Activated naive CD8-positive, alpha-beta T cell treated with anti-CD3 and anti-CD28 coated beads, Interleukin-2, amount 10 ng/mL, durations not matched to agents 7 days and 5 days (primary cell): ENCODE measurements at places on chromosomes 5 and 9.

DNA sequence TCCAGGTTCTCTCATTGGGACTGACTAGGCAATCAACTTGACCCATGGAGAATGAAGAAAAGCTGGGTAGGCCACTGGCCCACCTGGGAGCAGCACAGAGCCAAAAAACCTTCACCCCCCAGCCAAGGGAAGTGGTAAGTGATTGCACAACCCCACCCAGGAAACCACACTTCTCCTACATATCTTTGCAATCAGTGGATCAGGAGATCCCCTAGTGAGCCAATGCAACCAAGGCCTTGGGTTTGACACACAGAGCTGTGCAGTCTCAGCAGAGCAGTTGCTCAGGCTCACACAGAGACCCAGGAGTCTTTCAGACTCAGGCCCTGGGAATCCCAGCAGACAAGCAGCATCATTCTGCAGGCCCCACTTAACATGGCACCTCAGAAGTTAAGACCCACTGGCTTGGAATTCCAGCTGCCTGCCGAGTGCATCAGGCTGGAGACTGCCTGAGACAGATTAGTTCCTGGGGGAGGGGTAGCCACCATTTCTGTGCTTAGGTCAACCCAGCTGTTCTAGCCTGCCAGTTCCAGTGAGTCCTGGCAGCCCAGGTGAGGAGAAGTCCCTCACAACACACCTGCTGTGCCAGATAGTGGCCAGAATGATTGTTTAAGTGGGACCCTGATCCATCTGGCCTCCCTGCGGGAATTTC is 136.4 kb downstream of the SAXO1 start:
- DNase-seq: no peak

- DNase-seq: no peak
Observed at GRCh38 chr5:33043343-33043997, 332.3 kb downstream of the NPR3 start.

GRCh38 chr9:36901528-36901927 is 132.5 kb downstream of the PAX5 start:
- DNase-seq: no peak

GRCh38 chr5:38532165-38532669 is 24.2 kb downstream of the LIFR start:
- DNase-seq: no peak

DNA sequence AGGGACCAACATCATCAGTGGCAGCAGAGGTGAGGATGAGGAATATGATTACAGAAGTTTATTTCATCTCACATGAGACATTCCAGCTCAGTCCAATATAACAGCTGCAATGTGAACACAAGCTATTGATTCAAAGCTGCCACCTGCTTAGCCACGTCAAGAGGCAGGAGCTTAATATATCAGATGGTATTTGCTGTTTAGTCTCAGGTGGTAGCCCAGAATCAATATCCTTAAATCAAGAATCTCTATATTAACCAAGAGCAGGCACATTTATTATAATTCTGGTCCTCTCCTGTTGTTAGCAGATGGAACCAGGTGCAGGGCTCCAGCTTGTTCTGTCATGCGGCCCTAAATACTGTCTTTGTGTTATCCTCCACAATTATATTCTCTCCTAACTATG is 431.6 kb downstream of the ICE1 start:
- no peak for DNase-seq

GRCh38 chr5:81789033-81789432 is 38.1 kb upstream of the SSBP2 start:
- no peak for DNase-seq

DNA sequence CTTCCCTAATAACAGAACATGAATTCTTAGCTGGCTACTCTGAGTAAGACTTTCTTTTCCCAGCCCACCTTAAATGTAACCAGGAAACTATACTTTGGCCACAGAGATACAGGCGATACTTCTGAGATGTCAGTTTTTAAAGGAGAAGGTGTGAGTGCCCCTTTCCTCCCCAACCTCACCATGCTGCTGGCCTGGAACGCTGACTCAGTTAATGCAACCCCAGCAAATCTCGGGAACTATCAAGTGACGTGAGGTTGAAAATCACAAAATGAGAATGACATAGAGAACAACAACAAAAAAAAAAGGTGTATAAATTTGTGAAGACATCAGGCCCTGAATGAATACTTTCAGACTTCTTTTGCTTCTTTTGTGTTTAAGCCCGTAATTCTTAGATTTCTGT is 13.7 kb downstream of the ZNF484 start:
- DNase-seq: no peak

- DNase-seq: no peak
Observed at GRCh38 chr5:108387758-108388157, 5.9 kb upstream of the FBXL17 start.

DNA sequence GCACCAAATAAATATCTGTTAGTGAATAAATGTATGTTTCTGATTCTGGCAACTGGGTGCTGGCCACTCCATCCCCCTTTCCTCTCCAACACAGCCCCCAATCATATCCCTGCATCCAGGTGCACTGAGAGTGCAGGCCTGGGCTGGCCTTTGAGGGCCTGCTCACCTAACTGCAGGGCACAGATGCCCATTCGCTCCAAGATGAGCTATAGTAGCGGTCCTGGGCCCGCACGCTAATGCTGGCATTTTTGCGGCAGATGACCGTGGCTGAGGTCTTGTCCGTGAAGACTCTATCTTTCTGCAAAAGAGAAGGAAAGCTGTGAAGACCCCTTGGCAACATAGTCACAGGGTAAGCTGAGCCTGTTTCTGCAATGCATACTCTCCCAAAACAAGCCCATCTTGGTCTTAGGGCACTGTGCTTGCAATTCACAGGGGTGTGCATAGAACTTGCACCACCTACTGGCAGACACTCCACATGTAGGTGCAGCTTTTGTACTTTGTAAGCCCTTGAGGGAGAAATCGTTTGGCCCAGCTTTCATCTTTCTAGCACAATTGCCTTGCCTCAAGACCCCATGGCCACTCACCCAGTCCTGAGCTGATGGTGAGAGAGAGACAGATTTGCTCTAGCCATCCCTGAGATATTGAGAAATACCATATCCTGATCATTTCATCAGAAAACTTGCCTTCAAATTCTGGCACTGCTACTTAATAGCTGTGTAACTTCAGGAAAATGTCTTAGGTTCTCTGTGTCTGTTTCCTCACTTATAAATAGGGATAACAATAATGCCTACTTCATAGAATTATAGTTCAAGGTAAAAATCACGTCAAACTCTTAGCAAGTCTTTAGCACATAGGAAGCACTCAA is 13.5 kb downstream of the IL12B start:
- no peak for DNase-seq

GRCh38 chr9:88949425-88949824 is 41.8 kb upstream of the S1PR3 start:
- DNase-seq: no peak

DNA sequence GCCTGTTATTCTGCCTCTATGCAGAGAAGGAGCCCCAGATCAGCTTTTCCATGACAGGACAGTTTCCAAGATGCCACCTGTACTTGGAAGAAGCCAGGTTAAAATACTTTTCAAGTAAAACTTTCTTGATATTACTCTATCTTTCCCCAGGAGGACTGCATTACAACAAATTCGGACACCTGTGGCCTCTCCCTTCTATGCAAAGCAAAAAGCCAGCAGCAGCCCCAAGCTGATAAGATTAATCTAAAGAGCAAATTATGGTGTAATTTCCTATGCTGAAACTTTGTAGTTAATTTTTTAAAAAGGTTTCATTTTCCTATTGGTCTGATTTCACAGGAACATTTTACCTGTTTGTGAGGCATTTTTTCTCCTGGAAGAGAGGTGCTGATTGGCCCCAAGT is 301 bp upstream of the IL4 start:
- no peak for DNase-seq

DNA sequence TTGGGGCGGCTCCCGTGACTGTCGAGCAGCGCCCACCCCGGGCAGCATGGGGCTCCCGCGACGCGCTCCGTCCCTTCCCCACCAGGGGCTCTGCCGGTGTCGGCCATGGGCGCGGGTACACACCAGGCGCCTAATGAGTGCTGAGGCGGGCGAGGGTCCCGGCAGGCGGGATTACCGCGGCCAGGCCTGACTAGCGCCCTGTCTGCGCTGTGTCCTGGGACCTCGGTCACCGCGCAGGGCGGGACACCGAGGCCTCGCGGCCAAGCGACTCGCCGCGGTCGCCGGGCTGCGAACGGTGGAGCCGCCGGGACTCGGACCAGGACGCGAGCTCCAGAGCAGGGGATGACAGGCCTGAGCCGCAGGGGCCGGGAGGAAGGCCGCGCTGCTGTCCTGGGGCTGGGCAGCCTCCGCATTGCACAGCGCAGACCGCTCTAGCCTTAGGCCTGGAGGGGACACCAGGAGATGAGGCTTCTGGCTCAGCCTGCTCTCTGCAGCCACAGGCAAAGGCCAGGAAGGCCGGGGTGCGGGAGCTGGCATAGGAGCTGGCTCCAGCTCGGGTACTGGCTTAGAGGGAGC is 14.1 kb downstream of the LCN10 start:
- peak; percentile 57 for DNase-seq

- no peak for DNase-seq
Observed at GRCh38 chr9:110911659-110912418, 126.4 kb downstream of the LPAR1 start.

DNA sequence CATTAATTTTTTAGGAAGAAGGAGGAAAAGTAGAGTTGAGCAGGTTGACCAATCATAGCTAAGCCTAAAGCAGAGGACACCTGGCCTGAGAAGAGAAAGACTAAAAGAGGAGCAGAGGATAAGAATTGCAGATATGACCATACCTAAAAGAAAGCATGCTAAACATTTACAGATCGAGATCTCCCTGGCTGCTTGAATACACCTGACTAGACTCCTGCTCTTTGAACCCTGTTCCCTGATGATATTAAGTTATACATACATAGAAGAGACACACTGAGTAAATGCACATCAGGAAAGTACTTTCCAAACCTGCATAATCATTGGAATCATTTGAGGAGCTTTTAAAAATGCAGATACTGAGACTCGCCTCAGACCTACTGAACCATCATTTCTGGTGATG is 232.3 kb upstream of the ELL2 start:
- DNase-seq: no peak

DNA sequence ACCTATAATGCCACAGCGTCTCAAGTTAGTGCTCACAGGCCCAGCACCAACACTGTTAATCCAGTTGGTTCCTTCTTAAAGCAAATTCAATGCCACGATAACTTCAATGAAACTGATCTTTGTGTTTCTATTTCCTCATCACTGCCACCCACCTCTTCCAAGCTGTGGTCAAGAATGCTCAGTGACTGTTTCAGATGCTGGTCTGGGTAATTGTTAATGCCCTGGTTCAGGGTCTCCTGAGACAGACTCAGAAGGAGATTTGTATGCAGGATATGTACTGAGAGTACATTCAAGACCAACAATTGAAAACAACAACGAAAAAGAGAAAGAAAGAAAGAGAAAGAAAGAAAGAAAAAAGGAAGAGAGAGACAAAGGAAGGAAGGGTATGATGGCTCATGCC is 505.3 kb downstream of the TLE4 start:
- no peak for DNase-seq

DNA sequence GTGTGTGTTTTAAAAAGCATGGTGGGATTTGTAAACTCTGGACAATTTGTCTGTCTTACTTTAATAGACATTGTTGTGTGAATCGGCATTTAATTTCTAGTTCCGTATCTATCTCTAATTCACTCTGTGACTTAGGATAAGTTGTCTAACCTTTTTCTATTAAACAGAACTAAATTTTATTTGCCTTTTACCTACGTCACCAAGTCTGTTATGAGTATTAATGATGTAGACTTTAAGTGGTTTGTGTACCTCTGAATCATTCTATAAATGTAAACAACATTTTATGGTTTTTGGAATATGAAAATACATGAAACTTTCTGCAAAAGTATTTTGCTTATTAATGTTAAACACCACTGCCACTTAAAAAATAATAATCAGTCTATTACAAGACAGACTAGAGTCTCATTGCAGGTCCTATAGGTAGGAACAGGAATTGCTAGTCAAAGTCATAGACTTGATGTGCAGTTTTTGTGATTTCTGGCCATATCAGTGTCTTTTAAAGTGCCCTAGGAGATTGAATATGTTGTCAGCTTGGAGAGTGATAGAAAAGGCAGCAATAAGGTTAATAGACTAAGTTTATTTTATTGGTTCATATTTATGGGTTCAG is 5.6 kb downstream of the RBM27 start:
- DNase-seq: no peak

DNA sequence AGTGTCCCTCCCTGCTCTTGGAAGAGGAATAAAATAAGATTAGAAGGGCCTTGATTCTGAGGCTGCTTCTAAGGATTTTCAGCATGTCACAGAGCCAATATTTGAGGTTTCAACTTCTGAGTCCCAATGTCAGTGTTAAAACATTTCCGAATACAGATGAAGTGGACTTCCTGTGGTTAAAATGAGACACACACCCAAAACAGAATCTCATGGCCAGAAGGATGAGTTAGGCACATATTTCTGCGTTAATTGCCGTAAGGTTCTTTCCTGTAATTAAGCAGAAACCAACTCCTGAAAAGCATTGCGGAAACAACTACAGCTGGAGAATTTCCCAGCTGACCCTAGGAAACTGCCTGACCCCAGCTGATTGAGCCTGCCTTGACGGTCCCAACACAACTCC is 10.4 kb upstream of the ZNF354B start:
- DNase-seq: no peak

- no peak for DNase-seq
Observed at GRCh38 chr5:64207978-64208377, 42.3 kb downstream of the RNF180 start.
